ENCODE measurements at places on chromosomes 4 and X.

DNA sequence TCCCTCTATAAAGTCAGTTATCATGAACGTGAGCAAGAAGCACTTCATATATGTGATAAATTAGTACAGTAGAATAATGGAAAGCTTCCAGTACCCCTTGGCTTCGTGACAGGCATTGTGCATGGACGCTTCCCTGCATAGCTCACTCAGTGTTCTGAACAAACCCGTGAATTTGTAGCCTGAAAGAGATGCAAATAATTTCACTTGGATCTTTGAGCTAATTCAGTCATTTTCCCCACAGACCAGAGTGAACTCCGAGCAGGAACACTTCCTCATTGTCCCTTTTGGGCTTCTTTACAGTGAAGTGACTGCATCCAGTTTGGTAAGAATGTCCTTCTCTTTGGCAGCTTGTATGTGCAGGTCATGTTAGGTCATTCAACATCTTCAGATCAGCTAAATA lies 50.1 kb downstream of the ADD1 start:
- no peak overlapping the region for H3K27ac ChIP-seq
- DNase-seq = no peak
- H3K4me3 ChIP-seq = no peak overlapping the region
- H3K27me3 ChIP-seq = no peaks in the 10 kb centered on the region

GRCh38 chr4:42570221-42570620 lies 86.7 kb downstream of the ATP8A1 start:
- no peak overlapping the region for H3K4me3 ChIP-seq
- no peak overlapping the region for H3K27ac ChIP-seq
- H3K36me3 ChIP-seq = no peaks in the 10 kb centered on the region
- no peaks in the 10 kb centered on the region for H3K4me1 ChIP-seq
- H3K27me3 ChIP-seq = no peaks in the 10 kb centered on the region
- DNase-seq = no peak

GRCh38 chrX:154541896-154542722 lies 4.5 kb downstream of the G6PD start:
- H3K36me3 ChIP-seq = peaks cover 9% of the 10 kb centered on the region
- H3K27ac ChIP-seq = no peak overlapping the region
- H3K27me3 ChIP-seq = no peaks in the 10 kb centered on the region
- DNase-seq = no peak

DNA sequence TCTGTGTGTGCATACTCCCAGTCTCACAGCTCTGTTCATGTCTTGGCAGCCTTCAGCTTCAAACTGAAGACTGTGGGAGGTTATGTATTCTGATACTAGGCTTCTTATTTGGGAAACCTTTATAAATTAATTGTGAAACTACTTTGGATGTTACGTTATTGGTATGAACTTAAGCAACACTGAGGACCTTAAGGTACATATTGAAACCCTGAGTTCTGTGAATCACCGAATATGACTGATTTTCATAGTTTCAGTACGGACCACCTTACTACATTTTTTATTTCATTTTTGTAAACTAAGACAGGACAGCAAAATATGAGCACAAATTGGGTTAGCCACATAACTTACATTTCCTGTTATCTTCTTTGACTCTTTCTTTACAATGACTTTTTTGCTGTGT lies 498.4 kb downstream of the PDGFC start:
- no peak overlapping the region for H3K27ac ChIP-seq
- H3K4me1 ChIP-seq = no peaks in the 10 kb centered on the region
- no peaks in the 10 kb centered on the region for H3K36me3 ChIP-seq
- DNase-seq = no peak

DNA sequence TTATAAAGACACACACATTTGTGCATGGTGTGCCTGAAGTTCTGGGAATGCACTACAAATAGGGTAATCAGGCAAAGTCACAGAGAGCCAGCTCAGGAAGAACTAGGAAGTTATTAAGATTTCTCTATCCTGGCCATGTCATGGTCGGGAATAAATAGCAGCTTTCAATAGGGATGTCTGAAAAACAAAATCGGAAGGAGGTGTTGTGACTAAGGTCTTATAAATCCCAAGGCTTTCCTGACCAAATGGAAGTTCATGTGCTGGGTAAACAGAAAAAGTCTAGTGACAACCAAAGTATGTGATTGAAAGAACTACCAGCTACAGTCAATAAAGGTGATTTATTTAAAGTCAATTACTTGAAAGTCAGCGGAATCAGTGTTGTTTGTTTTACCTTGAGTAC lies 262.5 kb upstream of the HS3ST1 start:
- no peaks in the 10 kb centered on the region for H3K27me3 ChIP-seq
- DNase-seq = no peak
- H3K36me3 ChIP-seq = no peaks in the 10 kb centered on the region
- H3K27ac ChIP-seq = no peak overlapping the region
- no peaks in the 10 kb centered on the region for H3K4me1 ChIP-seq

DNA sequence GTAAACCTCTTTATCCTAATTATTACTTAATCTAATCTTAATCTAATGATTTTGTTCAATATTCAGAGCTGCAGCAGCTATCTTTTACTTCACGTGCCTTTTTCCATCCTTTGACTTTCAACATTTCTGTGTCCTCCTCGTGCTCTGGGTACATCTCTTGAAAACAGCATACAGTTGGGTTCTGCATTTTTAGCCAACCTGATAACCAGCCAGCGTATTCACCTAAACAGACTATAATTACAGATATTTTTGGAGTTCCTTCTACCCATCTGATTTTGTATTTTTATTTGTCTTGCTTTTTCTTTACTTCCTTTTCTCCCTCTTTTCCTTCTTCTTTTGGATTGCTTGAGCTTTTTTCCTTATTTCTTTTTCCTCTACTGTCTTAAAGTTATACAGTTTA lies 16.2 kb upstream of the JAKMIP1 start:
- no peak for DNase-seq
- H3K36me3 ChIP-seq = no peaks in the 10 kb centered on the region
- H3K4me3 ChIP-seq = no peak overlapping the region

GRCh38 chr4:173879509-173879908 lies 349.5 kb upstream of the HAND2 start:
- no peaks in the 10 kb centered on the region for H3K4me1 ChIP-seq
- H3K27ac ChIP-seq = no peak overlapping the region
- no peak overlapping the region for H3K4me3 ChIP-seq
- no peak for DNase-seq
- no peaks in the 10 kb centered on the region for H3K27me3 ChIP-seq

DNA sequence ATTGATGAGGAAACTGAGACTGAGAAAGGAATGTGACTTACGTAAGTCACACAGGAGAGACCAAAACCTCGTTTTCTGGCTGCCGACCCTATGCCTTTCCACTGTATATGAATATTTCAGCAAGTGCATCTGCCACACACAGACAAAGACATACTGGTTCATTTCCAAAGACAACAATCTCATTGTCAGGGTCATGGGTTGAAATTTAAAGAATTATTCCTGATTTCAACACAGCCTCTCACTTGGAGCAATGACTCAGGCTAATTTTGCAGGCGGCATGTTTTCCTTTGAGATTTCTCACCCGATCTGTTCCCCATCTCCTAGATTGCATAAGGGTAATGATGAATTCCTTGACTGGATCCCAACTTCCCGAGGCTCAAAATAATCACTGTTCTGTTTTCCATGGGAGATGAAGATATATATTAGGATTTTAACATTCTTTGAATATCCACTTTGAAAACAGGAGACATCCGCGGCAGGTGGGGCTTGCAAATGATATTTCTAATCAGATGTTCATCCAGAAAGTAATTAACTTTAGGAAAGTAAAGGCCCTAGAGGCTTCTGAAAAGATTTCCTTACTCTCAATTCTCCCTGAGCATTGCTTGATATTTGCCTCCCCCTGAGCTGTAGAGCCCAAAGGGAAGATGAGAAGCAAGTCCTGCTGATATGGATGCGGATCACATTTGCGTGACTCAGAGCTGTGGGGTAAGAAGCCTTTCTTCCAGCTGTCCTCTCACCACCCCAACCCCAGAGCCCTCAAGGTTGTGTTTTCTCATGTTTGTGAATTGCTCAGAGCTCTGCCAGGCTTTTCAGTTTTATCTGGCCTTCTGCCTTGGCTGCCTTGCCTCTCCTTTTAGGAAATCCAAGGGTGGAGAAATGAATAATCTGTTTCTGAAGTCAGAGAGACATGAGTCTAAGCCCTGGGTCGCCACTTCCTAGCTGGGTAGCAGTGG lies 361.1 kb upstream of the BOD1L1 start:
- no peaks in the 10 kb centered on the region for H3K4me1 ChIP-seq
- H3K27me3 ChIP-seq = no peaks in the 10 kb centered on the region
- no peaks in the 10 kb centered on the region for H3K36me3 ChIP-seq
- no peak overlapping the region for H3K27ac ChIP-seq
- no peak for DNase-seq
- H3K4me3 ChIP-seq = no peak overlapping the region

- H3K36me3 ChIP-seq = no peaks in the 10 kb centered on the region
- no peaks in the 10 kb centered on the region for H3K27me3 ChIP-seq
- no peak for DNase-seq
- no peaks in the 10 kb centered on the region for H3K4me1 ChIP-seq
- no peak overlapping the region for H3K4me3 ChIP-seq
Observed at GRCh38 chr4:189202182-189202868, 738.3 kb upstream of the FRG1 start.

DNA sequence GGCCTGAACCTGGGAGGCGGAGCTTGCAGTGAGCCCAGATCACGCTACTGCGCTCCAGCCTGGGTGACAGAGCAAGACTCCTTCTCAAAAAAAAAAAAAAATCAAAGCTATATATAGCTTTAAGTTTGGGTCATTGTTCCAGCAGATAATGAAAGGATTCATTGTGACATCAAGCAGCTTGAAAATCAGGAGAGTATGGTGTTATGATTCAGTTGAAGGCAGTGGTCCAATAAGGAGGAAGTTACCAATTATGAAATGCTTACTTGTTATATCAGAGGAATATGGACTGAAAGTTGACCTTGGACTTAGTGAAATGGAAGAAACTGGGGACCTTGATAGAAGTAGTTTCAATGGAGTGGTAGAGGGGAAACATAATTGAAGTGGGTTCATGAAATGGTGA lies 140.4 kb upstream of the MAD2L1 start:
- H3K27me3 ChIP-seq = no peaks in the 10 kb centered on the region
- H3K36me3 ChIP-seq = no peaks in the 10 kb centered on the region
- no peak overlapping the region for H3K4me3 ChIP-seq
- no peaks in the 10 kb centered on the region for H3K4me1 ChIP-seq
- H3K27ac ChIP-seq = no peak overlapping the region

DNA sequence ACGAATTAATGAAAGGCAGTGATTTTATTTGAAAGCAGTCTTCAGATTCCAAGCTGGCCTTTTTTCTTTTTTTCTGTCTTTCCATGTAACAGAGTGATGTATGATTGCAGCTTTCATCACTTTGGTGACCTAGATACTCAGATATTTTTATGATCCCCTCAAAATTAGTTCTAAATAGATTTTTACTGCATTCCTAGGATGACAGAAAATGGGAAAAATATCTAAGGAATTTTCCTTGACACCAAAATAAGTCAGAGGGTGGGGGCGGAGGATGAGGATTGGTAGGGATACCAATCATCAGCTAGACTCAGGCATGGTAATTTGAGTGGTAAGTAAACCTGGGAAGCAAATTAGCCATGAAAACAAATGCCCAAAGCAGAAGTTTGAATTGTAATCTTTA lies 11.9 kb upstream of the HMGB2 start:
- H3K36me3 ChIP-seq = no peaks in the 10 kb centered on the region
- no peak for DNase-seq
- H3K27me3 ChIP-seq = no peaks in the 10 kb centered on the region
- no peak overlapping the region for H3K4me3 ChIP-seq

DNA sequence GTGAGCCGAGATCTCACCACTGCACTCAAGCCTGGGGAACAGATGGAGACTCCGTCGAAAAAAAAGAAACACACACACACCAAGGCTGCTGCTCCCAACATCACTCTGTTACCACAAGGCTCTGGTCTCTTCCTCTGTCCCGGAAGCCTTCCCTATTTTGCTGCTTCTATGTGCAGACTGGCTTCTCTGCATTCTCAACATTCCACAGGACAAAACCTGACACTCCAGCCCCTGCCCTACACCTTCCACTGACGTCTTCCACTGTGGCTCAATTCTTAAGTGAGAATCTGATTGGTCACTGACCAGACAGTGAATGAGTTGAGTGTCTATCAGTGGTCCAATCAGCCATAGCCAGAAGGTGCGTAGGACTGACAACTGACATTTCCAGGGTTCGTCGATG lies 5.9 kb downstream of the ODAPH start:
- H3K4me3 ChIP-seq = no peak overlapping the region
- peaks cover 2% of the 10 kb centered on the region for H3K4me1 ChIP-seq
- no peaks in the 10 kb centered on the region for H3K27me3 ChIP-seq
- DNase-seq = peak; percentile 54

DNA sequence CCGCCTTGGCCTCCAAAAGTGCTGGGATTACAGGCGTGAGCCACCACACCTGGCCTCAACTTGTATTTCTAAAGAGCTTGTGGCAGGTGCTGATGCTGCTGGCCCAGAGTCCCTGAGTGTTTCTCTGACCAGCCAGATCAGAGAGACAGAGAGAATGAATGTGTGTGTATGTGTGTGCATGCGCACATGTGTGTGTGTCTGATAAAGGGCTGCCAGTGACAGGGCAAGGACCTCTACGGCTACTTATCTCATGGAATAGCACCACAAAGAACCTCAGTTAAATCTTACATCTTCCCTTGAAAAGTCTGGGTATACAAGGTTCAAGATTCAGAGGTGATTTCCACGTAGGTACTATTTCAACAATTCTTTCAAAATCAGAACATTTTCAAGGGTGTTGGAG lies 86.0 kb downstream of the SCD5 start:
- no peaks in the 10 kb centered on the region for H3K36me3 ChIP-seq
- no peak for DNase-seq
- H3K4me3 ChIP-seq = no peak overlapping the region
- H3K4me1 ChIP-seq = no peaks in the 10 kb centered on the region
- H3K27ac ChIP-seq = no peak overlapping the region
- H3K27me3 ChIP-seq = no peaks in the 10 kb centered on the region

DNA sequence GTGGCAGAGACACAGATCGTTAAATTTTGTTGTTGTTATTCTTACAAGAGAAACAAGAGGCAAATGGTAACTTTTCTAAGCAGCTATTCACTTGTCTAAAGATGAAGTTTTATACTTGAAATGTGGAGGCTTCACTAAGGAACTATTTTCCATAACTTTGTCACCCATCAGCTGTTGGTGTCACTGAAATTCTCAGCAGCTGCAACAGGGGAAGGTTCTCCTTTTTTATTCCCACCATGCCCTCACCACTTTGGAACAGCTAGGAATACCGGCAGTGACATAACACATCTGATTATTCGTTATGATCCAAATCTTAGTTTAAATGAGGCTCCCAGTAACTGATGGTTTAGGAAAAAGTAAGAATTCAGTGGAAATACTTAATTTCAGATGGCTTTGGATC lies 147.0 kb upstream of the LEF1 start:
- DNase-seq = no peak
- no peaks in the 10 kb centered on the region for H3K27me3 ChIP-seq
- no peaks in the 10 kb centered on the region for H3K36me3 ChIP-seq
- H3K4me3 ChIP-seq = no peak overlapping the region

DNA sequence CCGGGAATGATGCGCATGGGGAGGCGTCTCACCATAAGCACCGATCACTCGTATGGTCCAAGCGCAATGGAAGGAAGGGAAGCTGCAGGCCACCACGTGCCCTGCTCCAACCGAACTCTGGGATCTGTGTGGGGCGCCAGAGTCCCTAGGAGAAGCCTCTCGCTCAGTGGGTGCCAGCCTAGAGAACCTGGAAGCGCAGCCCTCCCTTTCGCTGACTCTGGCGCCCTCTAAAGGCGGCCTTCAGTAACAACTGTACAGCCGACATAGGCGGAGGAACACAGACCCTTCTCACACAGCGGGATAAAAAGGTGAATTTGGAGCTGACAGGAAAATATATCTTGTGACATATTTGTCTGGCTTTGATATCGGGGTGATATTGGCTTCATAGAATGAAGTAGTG lies 76.0 kb downstream of the INTS6L start:
- DNase-seq = peak; percentile 7
- no peaks in the 10 kb centered on the region for H3K4me1 ChIP-seq
- no peak overlapping the region for H3K4me3 ChIP-seq
- no peaks in the 10 kb centered on the region for H3K27me3 ChIP-seq
- no peaks in the 10 kb centered on the region for H3K36me3 ChIP-seq
- H3K27ac ChIP-seq = no peak overlapping the region

Data from iPS DF 6.9 (cell line).